ENCODE measurements at places on chromosomes 2 and 18.

- DNase-seq, result no peak
Measured at GRCh38 chr18:44887227-44887631, 206.5 kb downstream of the SETBP1 start.

DNA sequence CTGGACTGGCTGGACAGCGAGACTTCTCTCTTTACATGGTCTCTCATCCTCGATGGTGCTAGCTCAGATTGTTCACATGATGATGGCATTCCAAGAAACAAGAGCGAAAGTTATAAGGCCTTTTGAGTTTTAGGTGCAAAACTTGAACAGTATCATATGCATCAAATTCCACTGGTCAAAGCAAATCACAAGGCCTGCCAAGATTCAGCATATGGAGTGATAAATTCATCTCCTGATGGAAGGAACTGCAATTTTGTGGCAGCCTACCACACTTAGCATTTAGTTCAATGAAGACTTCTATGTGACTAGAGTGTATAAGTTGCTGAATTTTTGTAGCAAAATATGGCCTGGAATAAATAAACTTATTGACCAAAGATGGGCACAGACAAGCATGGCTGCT, 194.0 kb upstream of the EPC2 start:
- no peak for DNase-seq

GRCh38 chr2:240481720-240482119, 46.3 kb downstream of the GPC1 start:
- DNase-seq, result no peak

DNA sequence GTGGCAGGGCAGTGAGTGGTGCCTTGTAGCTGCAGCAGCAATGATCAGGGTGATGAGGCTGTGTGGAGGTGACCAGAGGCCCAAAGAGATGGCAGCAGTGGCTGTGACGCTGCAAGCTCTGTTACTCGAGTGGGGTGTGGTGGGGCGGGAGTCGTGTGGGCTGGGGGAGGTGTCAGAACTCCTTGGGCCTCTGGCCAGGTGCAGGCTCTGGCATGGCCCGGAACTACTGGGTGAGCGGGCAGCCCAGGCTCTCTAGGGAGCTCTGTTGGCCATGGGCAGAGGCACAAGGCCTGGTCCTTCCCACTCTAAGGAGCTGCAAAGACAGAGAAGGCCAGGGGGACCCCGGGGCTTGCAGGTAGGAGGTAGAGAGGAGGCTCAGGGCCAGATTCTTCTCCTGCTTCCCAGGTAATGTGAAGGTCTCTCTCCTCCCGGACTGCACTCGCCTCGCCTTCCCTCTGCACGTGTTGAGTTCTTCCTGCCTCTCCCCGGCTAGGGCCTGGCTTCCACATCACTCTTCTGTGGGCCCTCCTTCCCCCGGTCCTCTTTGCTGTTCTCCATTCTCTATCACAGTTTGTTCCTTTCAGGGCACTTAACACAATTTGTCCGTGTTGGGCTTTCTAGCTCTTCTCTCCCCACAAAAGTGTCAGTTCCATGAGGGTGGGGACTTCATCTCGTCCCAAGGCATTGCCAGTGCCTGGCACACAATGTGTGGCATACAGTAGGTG, 114.8 kb downstream of the MCFD2 start:
- DNase-seq, result no peak

- no peak for DNase-seq
Measured at GRCh38 chr2:166449439-166449838, 44.6 kb downstream of the SCN7A start.

GRCh38 chr2:127759931-127760330, 51.0 kb downstream of the WDR33 start:
- no peak for DNase-seq

GRCh38 chr2:146927080-146927711, 917.6 kb upstream of the ACVR2A start:
- DNase-seq, result no peak

DNA sequence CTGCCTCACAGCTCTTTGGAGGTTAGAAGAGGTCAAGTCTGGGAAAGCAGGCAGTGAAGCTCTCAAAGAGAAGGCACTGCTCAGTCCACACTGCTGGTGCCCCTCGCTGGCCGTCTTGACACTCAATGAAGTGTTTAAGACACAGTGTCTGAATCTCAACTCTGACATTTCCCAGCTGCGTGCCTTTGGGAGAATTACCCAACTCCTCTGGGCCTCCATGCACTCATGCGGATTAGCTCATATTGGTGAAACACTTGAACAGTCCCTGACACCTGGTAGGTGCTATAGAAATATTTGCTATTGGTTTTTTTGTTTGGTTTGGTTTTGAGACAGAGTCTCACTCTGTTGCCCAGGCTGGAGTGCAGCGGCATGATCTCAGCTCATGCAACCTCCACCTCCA, 281.0 kb downstream of the SRBD1 start:
- no peak for DNase-seq

GRCh38 chr2:8537562-8538155, 144.2 kb upstream of the ID2 start:
- no peak for DNase-seq

DNA sequence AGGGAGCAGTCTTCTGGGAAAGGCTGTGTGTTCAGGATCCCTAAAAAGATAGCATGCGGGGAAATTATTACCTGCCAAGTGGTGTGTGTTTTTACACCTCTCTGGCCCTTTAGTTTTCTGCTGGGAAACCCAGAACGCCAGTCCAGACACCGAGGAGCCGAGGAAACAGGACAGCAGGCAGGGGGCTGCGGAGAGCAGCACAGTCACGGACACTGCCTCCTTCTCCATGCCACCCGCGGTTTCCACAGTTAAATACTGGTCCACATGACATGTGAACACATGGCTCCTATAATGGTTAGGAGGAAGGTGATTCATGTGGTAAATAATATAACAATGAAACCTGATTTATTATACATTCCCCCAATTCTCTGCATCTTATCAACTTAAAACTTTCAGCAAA, 20.4 kb downstream of the CNOT11 start:
- no peak for DNase-seq
